Thyroid gland (tissue), 4 donors: ENCODE measurements at places on chromosomes 11 and 22. TPM values are rescaled to one million over a fixed set of nuclear protein-coding genes. Genes with fewer than 3 reads are reported as not detected.

DNA sequence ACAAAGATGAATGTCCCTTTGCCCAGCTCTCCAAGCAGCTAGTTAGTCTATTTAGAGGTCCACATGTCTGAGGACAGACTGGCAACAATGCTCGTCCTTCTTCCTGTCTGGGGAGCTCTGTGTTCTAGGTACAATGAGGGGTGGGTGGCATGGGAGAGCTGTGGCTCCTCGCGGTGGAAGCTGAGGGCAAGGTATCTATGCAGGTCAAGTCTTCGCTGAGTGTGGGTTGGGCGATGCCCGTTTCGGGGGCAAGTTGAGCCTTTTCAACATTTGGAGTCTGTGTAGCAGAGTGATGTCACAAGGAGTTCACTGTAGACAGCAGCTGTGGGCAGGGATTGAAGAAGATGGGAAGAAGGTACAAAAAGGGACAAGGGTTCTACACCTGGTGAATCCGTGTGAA, 163.2 kb downstream of the FEZ1 start:
- no peak for DNase-seq

- DNase-seq, result no peak
Measured at GRCh38 chr11:128593281-128593680, 5.9 kb upstream of the ETS1 start.

DNA sequence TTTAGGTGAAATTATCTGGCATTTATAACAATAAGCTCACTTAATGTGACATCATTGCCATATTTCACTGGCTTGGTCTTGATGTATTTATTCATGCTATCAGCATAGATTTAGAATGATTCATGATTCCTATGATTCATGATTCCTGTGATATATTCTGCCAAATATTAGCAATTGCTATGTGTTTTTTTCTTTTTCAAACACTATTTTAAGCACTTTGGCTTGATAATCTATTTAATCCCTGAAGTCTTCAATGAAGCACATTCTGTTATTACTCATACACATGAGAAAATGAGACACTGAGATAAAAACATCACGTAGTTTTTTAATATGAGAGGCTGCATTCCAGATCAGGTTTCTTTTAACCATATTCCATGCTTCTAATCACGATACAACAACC, 78.5 kb downstream of the LUZP2 start:
- DNase-seq, result no peak

DNA sequence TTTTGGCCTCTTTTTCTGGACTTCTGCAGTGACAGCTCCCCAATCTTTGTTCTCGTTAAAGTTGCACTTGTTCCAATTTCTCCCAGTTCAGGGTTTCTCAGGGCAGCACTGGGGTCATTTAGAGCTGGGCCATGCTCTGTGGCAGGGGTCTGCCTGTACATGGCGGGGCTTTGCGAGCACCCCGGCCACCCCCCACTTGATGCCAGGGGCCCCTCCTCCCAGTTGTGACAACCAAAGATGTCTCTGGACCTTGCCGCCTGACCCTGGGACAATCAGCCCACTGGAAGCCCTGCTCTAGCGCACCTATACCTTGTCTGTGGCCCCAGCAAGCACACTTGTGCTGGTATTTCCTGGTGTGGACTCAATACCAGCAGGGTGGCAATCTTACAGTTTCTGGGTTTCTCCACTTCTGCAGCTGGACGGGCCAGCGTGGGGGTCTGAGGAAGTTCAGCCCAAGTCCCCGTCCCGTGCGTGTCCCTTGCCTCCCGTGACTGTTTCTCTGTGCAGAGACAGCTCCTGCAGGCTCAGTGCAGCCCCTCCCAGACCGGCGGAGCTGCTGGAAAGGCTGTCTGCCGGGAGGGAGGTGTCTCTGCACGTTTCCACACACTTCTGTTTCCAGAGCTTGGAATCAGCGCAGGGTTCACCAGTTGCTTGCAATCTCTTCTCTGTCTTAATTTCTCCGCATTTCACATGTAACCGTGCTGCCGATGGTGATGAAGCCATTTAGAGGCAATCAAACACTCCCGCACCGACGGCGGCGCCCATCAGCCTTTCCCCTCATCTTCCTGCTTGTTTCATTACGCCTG, 1328.9 kb downstream of the BRD1 start:
- DNase-seq, result no peak

Gene CYP2D6
- 0.73 TPM for total RNA-seq

DNA sequence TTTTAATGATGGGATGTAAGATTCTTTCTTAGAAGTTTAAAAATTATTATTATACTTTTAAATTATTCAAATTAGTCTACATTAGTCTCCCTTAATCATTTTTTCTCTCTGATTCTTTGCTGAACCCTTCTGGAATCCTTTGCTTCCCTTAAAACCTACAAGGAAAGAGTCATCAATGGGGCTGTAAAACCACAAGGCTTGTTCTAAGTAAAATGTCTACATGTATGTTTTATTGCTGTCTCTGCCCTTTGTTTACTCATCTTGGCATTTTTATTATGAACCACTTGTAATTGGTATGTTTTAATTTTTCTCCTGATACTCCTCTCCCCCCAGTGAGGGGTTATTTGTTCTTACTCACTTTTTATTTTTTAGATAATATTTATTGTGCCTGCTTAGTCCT, 27.4 kb downstream of the FAR1 start:
- DNase-seq, result no peak

GRCh38 chr22:37188901-37189466, 937 bp upstream of the C1QTNF6 start:
- DNase-seq, result no peak

DNA sequence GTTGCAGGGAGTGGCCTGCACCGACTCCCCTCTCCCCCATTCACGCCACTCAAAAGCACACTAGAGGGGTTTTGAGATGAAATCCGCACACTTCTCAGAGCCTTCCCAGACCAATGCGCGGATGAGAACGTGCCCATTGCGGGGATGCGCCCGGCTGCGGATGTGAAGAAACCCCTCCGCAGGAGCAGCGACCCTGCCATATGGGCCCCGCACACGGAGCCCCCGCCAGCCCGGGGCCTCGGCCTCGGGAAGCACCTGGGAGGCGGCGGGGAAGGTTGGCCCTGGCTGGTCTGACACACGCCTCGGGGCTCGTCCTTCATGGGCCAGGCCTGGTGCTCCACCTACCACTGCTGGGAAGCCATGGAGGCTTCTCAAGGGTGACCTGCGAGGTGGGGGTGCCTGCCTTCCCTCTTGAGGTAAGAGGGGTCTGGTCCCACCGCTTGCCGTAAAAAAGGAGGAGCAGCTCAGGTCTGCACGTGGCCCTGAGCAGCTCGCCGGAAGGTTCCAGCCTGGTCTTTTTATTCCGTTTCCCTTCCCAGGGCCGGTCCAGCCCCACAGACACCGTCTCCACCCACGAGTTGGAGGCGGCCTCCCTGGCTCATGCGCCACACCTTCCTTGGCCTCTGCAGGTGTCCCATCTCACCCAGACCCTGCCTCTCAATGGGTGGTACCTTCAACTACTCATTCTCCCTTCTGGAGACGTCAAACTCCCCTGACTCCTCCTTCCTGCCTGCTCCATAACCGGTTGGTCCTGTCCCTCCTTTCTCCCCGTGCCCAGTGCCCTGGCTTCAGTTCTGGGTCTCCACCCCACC, 39.4 kb downstream of the TRMU start:
- DNase-seq, result peak; percentile 39

Gene SOX6
- total RNA-seq, result 27.9 TPM

Gene KCNJ1
- total RNA-seq, result not detected

DNA sequence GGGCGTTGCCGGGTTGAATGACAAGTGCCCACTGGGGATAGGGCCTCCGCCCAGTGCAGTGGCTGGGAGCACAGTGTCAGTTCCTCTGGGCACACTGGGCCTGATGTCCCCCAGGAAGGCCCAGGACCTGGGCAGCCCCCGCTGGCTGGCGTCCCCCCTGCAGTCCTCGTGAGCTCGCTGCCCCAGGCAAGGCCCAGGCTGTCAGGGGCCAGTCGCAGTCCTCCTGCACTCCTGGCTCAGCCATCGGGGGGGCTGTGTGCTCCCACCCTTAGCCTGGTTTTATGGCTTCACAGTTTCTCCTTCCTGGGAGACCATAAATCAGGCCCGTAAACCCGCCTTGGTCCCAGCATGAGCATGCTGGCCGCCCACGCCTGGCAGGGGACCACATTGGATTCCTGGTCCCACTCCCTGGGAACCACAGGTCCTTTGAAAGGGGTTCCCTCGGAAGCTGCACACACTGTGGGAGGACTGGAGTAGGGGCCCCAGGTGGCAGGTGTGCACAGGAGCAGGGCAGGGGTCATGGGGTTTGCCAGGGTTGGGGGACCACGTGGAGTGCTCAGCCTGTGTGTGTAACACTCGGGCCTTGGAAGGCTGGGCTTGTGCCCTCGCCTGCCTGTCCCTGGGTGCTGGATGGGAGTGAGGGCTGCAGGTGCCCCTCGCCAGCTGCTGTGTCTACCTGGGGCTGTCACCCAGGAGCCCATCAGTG, 113.6 kb downstream of the KCNQ1OT1 start:
- peak; percentile 0 for DNase-seq

DNA sequence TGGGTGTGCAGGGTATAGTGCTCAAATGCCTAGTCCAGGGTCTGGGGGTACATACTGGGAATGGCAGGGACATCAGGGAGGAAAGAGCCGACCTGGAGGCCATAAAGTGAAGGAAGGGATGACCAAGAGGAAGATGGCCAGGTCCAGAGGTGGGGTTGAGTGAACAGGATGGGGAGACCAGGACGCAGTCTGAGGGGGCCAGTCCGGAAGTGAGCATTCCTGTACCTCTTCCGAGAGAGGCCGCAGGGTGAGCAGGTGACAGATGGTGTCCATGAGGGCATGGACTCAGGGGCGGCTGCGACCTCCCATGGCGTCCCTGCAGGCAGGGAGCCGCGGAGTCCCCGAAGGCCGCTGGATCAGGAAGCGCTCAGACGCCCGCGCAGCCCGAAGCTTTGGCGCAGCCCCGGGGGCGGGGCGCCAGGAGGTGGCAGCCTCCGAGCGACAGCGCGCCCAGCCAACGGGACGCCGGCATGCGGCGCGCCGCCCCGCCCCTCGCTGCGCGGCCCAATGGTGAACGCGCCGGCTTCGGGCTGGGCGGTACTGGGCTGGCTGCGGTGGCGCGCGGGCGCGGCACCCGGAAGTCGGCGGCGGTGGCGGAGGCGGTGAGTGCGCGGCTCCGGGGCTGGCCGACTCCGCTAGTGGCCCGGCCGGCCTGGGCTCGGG, at the start of gene TANGO2:
Gene TANGO2, plus strand, starts transcription at position 578 of the 663 bp plus-strand sequence. CDS start 15,689 bp downstream, outside the sequence.
- peak; percentile 93 for DNase-seq

Gene SCUBE2
- 1.2 TPM for total RNA-seq

Gene C11orf65
- total RNA-seq, result 1.5 TPM

DNA sequence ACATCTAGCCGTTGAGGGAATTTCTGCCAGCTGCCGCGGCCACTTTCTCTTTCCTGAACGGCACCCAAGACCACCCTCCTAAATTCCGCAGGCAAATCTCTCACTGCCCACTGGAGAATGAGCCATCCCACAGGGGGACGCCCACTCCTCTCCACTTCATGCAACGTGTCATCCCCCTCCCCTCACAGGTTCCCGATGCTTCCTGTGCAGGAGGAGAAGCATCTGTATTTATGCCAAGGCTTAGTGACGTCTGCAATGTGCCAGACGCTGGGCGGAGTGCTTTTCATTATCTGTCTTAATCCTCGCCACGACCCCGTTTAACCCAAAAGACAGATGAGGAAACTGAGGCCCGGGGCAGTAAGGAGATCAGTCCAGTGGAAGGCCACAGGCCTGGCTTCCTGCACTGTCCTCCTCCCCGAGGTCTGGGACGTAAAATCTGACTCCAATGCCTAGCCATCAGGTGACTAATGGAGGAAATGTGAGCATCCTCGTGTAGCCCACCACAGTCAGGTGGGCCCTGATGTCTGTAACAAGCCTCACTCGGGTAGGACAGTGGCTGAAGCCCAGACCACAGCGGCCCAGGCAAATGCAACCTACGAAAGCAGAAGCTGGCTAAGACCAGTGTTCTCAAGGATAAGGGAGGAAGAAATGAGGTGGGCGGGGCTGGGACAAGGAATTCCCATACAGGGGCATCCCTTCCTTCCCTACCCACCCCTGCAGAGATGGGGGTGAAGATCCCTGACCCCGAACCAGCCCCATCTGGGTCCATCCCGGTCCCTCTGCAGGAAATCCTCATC, 23.1 kb downstream of the MN1 start:
- DNase-seq, result no peak
